AG04450 (cell line): ENCODE measurements at places on chromosomes 12 and 14.

- DNase-seq: no peak
Measured at GRCh38 chr14:94079891-94080620, 946 bp downstream of the DDX24 start.

GRCh38 chr12:83335748-83336147 is 649.0 kb downstream of the TMTC2 start:
- DNase-seq: no peak

DNA sequence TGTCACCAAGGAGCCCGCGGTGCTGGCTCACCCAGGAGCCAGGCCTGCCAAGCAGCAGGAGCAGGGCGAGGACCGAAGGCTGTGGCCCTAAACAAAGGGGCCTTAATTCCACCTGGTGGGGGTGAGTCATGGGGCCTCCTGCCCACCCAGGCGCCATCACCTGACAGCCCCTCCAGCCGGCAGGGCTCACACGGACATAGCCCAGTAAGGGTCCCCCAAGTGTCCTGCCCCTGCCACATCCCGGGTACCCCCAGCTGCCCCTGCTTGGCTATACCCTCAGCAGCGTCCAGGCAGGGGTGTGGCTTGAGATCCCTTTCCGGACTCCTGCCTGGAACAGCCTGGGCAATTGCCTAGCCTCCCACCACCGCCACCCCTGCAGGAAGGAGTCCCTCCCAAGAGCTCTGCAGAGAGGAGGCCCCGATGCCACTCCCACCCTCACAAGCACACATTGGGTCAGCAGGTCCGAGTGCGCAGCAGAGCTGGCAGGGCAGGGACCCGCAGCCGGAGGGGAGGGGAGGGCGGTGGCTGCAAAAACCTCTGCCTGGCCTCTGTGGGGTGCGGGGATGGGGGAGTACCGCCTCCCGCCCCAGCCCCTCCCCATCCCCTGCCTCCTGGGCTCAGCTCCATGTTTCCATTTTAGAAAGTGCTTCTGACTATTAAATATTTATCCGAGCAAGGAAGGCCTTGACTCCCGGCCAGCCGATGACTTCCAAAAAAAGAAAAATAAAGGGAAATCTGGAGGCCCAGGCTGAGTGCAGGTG is 4.6 kb downstream of the AHNAK2 start:
- peak; percentile 15 for DNase-seq

- no peak for DNase-seq
Measured at GRCh38 chr14:74064883-74065282, 19.4 kb downstream of the ALDH6A1 start.

- DNase-seq: no peak
Measured at GRCh38 chr12:132444957-132445883, 44.7 kb upstream of the FBRSL1 start.

GRCh38 chr12:25194214-25194613 is 746 bp downstream of the DNAI7 start:
- no peak for DNase-seq
